ENCODE measurements at places on chromosomes 11 and 22.
A peak's percentile ranks its signal among the peaks of the same experiment; 100 is the strongest.

DNA sequence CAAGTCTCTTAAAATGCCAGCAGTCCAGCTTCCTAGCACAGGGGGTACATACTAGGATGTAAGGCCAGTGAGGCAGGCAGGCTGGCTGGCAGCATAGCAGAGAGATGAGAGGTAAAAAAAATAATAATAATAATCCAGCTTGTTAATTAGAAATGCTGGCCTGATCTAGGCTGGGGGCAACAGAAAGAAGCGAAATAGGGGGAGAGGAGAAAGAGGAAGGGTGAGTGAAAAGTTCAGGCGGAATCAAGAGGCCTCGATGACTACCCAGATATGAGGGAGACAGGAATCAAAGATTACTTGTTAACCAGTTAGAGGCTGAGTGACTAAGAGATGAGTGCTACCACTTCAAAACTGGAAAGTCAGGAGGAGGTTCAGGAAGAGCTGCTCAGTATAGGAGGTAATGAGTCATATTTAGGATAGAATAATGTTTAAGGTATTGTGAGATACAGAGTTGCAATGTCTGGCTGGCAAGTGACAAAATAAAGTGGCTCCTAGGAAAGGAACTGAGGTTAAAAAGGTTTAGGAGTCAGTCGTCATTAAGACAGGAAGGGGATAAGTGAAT is 2.8 kb downstream of the ALKBH8 start:
- peak; percentile 88 for DNase-seq

- DNase-seq, result no peak
Observed at GRCh38 chr11:113396690-113397089, 9.1 kb downstream of the ANKK1 start.

GRCh38 chr11:129320494-129320893 is 55.2 kb upstream of the BARX2 start:
- DNase-seq, result no peak

GRCh38 chr11:11250470-11250869 is 102.6 kb downstream of the CSNK2A3 start:
- peak; percentile 70 for DNase-seq

- DNase-seq, result peak; percentile 25
Observed at GRCh38 chr11:127639916-127640315, 639.3 kb upstream of the KIRREL3 start.

DNA sequence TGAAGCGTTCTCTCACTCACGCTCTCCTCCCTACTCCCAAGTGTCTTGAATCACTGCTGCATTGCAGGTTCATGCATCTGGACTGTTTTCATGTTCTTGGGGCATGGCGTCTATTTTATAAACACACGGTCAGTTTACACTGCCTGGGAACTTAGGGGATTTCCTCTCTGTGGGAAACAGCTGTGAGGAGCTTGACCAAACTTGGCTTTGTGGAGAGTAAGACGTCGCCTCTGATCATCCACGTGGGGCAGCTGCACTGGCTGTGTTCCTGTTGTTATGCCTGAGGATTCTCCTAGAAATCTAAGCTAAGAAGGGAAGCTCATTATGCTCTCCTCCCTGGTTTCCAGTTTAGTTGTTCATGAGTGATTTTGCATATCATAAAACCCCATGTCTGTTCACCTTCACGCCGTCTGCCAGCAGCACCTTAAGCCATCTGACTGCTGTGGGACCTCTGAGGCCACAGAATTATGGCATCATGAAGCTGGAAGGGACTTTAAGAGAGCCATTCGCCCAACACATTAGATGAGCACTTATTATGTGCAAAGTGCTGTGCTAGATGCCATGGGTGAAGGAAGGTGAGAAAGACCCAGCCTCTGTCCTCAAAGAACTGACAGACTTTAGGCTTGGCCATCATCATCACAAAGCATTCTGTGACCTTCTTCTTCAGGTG is 38.8 kb upstream of the POU2AF1 start:
- no peak for DNase-seq

DNA sequence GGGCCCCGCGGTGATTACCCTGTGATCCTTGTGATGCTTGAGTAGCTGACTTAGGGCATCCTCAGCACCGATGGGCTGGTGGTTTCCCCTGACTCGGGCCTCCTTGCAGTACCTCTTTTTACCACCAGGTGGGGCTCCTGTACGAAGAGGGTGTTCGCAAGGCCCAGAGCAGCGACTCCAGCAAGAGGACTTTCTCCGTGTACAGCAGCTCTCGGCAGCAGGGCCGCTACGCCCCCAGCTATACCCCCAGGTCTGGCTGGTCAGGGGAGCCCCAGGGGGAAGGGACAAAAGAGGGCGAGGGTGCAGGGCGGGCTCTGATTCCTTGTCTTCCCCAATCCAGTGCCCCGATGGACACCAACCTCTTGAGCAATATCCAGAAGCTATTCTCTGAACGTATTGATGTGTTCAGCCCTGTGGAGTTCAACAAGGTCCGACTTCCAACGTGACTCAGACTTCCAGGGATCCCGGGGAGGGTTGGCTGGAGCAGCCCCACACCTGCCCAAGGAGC is 1.3 kb upstream of the TM7SF2 start:
- peak; percentile 73 for DNase-seq

DNA sequence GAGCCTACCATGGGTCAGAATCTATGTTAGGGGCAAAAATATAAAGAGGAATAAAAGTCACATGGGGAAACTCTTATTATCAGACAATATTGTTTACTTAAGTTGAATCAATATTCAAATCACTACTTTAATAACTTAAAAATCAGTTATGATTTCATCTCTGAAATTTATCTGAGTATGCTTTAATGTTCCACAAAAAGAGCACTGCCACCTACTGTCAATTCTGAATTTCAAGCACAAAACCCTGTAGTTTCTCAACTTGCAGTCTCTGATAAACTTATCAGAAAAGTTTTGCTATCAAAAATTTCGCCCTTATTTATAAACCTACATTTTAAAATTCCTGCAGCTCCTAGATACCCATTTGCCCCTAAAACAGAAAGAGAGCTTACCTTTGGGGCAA is 47.3 kb downstream of the RDX start:
- no peak for DNase-seq

DNA sequence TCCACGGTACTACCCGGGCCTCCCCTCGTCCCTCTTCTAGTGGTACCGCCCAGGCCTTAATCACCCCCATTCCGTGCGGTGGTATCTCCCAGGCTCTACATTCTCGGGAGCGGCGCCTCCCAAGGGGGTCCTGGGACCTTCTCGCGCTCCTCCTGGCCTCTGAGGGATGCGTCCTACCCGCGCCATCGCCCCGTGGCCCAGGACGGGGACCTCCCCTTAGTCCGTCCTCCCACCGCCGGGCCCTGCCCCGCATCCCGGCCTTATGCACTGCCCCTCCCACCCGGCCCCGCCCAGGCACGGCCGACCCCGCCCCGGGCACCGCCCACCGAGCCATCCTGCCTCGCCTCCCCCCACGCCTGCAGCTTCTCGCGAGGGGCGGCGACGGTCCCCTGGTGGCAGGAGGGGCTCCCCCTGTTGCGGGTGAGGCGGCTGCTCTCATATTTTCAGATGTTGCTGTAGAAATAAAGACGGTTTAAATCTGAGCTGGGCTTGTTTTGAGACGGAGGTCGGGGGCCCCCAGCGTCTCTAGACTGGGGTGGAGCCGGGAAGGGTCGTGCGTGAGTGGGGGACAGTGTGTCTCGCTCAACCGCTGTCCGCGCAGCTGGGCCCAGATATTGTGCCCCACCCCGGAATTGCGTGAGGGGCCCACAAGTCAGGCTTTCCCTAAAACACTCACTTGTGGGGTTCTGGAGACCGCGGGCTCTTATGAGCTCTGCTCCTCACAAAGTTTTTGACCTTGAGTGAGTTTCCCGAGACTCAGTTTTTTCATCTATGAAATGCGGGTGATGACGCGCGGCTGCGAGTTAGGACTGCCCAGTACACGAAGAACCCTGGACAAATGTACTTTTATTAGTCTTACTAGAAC is 828 bp upstream of the RAB1B start:
- DNase-seq, result peak; percentile 86

DNA sequence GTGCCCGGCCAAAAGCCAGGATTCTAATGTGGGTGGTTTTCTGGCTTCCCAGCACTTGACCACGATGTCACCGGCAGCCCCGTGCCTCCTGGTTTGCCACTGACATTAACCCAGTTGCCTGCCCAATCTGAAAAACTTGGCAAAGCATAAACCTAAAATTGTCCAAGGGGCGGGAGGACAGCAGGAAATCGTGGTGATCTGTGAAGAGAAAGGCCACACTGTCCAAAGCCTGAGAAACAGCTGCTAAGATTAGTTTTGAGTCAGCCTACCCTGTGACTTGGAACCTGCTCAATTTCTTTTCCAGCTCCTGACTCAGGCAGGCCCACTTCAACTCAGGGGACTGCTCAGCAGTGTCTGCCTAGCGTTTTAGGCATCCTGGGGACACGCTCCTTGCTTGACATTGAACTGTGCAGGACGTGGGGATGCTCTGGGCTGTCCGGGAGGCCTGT is 8.2 kb upstream of the F2 start:
- peak; percentile 91 for DNase-seq
